Esophagus squamous epithelium (tissue), 5 donors: ENCODE measurements at places on chromosomes 7 and 10.

DNA sequence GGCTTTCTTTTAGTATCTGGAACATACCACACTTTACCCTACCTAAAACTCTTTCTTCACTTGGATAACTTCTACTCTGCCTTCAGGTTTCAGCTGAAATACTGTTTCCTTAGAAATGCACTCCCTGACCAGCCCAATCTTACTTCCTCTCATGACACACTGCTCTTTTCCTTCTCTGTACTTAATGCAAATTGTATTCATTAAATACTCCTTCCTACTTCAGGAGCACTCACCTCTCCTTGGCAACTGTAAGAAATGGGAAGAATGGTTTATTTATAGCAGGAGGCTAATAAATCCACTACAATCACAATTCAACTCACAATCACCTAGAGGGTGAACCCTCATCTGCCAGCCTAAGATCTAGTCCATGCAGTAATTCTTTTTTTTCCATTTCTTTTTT, 15.2 kb downstream of the ZCWPW1 start:
- DNase-seq = no peak

DNA sequence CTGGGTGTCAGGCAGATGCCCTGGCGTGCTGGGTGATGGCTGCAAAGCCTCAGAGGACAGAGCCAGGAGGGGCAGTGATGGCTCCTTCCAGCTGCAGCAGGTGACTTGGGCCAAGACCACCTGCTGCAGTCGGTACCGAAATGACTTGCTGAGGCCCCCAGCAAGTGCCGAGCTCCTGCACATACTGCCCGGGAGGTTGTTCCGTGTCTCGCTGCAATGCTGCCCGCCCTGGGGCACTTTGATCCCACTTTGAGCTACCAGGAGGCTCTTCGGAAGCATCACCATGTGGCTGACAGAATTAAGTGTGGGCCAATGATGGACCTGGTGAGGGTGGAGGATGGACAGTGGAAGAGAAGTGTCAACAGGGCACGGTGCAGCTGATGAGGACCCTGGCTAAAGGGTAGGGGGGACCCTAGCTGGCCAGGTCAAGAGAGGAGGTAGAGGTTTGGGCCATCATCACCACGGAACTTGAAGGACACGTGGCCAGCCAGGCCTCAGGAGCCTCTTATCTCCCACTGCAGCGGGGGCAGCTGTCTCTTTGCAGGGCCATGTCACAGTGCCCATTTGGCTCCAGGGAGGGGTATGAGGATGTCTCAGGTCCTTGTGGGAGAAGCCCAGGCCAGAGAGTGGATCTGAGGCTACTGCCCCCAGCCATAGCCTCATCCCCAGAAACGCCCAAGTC, 51.1 kb upstream of the NANOS1 start:
- DNase-seq = no peak

DNA sequence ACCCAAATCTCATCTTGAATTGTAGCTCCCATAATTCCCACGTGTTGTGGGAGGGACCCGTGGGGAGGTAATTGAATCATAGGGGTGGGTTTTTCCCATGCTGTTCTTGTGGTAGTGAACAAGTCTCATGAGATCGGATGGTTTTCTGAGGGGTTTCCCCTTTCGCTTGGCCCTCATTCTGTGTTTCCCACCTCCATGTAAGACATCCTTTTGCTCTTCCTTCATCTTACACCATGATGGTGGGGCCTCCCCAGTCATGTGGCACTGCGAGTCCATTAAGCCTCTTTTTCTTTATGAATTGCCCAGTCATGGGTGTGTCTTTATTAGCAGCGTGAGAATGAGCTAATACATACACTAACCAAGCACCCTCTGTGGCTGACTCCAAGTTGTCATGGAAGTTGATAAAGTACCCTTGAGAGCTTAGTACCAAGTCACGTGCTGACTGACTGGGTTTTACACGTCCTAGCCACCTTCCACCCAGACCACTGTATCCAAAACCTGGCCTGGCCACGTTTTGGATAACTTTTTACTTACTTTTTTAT, 614.4 kb downstream of the SDK1 start:
- no peak for DNase-seq

DNA sequence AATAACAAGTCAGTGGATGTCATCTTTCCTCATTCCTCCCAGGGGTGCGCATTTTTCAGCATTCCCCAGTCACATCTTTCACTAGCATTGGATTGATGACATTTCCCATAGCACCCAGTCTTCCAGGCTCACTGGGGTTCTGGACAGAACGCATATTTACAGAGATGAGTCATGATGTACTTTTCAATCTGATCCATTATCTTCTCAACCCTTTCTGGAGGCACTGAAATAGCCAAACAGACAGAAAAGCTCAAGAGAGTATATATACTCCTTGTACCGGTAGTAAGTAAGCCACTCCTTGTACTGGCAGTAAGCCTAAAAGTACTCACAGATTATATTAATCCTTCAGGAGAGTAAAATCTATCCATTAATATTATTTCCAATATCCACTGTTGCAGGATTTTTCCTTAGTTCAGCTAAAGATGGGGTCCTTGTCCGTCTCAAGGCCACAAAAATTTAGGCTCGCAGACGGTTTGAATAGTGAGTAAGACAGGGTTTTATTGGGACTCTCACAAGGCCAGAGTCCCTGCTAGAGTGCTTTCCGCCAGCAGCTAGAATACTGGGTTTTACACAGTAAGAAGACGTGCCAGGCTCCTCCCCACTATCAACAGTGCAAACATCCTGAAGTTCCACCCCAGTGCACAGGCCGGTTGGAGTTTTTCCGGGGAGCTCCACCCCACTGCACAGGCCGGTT, 60.8 kb downstream of the MDH2 start:
- no peak for DNase-seq

- no peak for DNase-seq
Observed at GRCh38 chr10:63364918-63365317, 100.9 kb downstream of the JMJD1C start.

DNA sequence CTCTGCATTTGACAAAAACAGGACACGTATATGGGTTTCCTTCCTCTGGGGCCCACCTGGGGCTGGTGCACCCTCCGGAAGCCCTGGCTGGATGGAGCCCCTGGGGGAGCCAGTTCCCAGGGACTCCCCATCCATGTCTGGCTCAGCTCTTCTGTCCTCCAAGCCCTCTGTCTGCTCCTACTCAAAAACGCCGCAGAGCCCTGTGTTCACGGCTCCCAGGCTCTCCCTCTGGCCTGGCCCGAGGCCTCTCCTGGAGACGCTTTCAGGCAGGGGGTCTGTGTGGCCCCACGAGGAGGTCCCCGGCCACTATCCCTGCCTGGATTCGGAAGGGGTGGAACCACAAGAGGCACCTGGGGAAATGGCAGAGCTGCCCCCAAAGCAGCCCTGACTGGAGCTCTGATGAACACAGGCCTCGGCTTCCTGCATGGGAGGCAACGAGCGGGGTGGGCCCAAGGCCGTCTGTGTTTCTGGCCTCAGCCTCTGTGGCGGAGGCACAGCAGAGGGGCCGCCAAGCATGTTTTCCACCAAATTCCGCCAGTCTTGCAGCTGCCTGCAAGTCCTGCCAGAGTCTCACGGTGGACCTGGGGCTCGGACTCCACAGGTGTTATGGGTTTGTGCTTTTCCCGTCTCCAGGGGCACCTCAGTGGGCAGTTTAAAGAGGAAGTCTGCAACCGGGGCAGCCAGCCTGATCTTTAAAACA, 22.6 kb upstream of the INPP5A start:
- DNase-seq = no peak
